ENCODE measurements at places on chromosomes 13 and 19.

DNA sequence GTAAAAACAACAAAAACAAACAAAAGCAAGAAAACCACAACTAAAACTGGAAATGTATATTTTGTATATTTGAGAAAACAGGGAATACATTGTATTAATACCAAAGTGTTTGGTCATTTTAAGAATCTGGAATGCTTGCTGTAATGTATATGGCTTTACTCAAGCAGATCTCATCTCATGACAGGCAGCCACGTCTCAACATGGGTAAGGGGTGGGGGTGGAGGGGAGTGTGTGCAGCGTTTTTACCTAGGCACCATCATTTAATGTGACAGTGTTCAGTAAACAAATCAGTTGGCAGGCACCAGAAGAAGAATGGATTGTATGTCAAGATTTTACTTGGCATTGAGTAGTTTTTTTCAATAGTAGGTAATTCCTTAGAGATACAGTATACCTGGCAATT is 17.1 kb downstream of the KLF5 start:
- H3K36me3 ChIP-seq: peaks cover 4% of the 10 kb centered on the region
- H3K4me3 ChIP-seq: no peak overlapping the region
- DNase-seq: no peak
- H3K27ac ChIP-seq: no peak overlapping the region

- no peaks in the 10 kb centered on the region for H3K27me3 ChIP-seq
- no peak overlapping the region for H3K27ac ChIP-seq
- DNase-seq: no peak
- no peak overlapping the region for H3K4me3 ChIP-seq
- H3K36me3 ChIP-seq: peaks cover 4% of the 10 kb centered on the region
Observed at GRCh38 chr13:100108913-100109507, 20.1 kb downstream of the PCCA start.

GRCh38 chr19:1086613-1087012 is 8.6 kb downstream of the POLR2E start:
- peaks cover 51% of the 10 kb centered on the region for H3K36me3 ChIP-seq
- peak overlapping the region; percentile 83 for H3K27ac ChIP-seq
- H3K4me1 ChIP-seq: peaks cover 77% of the 10 kb centered on the region
- no peak for DNase-seq
- peak overlapping the region; percentile 10 for H3K4me3 ChIP-seq

- H3K27ac ChIP-seq: no peak overlapping the region
- H3K36me3 ChIP-seq: peaks cover 36% of the 10 kb centered on the region
- no peaks in the 10 kb centered on the region for H3K27me3 ChIP-seq
- no peaks in the 10 kb centered on the region for H3K4me1 ChIP-seq
- H3K4me3 ChIP-seq: no peak overlapping the region
Observed at GRCh38 chr13:100645382-100645781, 29.2 kb downstream of the TMTC4 start.

DNA sequence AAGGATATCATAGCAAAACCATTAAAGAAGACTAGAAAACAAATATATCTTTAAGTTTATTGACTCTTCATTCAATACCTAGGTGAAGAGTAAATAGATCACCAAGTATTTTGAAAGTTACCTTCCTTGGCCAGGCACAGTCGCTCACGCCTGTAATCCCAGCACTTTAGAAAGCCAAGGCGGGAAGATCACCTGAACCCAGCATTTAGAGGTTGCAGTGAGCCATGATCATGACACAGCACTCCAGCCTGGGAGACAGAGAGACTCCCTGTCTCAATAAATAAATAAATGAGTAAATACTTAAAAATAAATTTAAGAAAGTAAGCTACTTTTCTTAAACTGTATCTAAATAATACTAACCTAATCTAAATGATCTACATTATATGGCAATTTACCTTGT is 8.9 kb upstream of the WBP4 start:
- H3K36me3 ChIP-seq: peaks cover 16% of the 10 kb centered on the region
- no peak overlapping the region for H3K4me3 ChIP-seq
- H3K27ac ChIP-seq: no peak overlapping the region
- peaks cover 41% of the 10 kb centered on the region for H3K4me1 ChIP-seq
- H3K27me3 ChIP-seq: no peaks in the 10 kb centered on the region
- DNase-seq: no peak

DNA sequence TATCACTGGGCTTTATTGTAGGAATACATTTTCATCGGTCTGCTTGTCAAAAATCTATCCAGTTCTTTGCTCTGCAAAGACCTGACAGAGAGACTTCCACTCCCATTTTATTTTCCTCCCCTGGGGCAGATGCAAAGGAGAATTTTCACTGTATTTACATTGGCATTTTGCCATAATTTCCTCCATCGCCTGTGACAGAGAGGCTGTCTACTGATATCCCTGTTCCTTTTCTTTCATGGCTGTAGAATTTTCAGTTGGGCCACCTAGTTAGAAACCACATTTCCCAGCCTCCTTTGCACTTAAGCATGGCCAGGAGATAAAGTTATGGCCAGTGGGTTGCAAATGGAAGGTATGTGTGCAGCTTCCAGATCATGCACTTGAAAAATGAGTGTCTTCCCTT is 89.3 kb downstream of the NUFIP1 start:
- no peak overlapping the region for H3K27ac ChIP-seq
- H3K4me1 ChIP-seq: no peaks in the 10 kb centered on the region
- no peak for DNase-seq
- no peak overlapping the region for H3K4me3 ChIP-seq
- no peaks in the 10 kb centered on the region for H3K36me3 ChIP-seq

DNA sequence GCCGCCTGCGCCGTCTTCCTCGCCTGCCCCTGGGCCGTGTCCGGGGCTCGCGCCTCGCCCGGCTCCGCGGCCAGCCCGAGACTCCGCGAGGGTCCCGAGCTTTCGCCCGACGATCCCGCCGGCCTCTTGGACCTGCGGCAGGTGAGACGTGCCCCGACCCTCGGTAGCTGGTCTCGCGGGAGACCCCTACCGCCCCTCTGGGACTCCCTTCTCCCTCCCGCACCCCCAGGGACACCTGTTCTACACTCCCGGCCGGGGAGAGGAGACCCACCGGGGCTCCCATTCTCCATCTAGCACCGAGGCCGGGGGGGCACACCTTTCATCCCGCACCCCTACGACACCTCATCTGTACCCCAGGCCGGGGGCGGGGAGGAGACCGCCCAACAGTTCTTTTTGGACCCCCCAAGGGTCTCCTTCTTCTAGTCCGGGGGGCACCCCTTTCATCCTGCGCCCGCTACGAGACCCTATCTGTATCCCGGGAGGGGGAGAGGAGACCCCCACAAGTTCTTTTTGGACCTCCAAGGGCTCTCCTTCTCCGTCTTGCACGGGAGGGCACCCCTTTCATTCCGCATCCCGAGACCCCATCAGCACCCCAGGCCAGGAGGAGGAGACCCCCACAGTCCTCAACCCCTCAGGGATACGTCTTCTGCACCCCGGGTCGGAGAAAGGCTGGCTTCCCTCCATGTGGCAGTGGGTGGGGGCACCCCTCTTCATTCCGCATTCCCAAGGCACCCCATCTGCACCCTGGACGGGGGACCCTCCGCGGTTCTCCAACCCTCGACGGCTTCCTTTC is 533 bp downstream of the TNFSF9 start:
- peak; percentile 28 for DNase-seq
- H3K27me3 ChIP-seq: peaks cover 28% of the 10 kb centered on the region
- H3K4me1 ChIP-seq: peaks cover 44% of the 10 kb centered on the region
- peak overlapping the region; percentile 68 for H3K4me3 ChIP-seq
- H3K36me3 ChIP-seq: peaks cover 9% of the 10 kb centered on the region

DNA sequence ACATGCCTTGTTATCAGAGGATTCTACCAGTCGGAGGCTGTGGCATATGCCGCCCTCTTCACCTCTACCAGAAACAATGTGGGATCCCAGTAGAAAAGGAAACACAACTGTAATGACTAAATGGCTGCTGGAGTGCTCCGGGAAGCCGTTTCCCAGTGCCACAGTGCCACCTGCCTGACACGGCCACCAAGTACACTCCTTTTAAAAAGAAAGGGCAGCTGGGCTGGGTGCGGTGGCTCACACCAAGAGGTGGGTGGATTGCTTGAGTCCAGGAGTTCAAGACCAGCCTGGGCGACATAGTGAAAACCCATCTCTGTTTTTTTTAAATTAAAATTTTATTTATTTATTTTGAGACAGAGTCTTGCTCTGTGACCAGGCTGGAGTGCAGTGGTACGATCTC is 67.3 kb downstream of the TRPM4 start:
- peaks cover 10% of the 10 kb centered on the region for H3K4me1 ChIP-seq
- peaks cover 8% of the 10 kb centered on the region for H3K27me3 ChIP-seq
- peak; percentile 59 for DNase-seq

- peaks cover 21% of the 10 kb centered on the region for H3K36me3 ChIP-seq
- H3K4me1 ChIP-seq: peaks cover 7% of the 10 kb centered on the region
- H3K27me3 ChIP-seq: no peaks in the 10 kb centered on the region
- H3K4me3 ChIP-seq: no peak overlapping the region
Observed at GRCh38 chr19:1393841-1394240, 7.5 kb downstream of the GAMT start.

GRCh38 chr13:75353781-75354193 is 128.2 kb downstream of the TBC1D4 start:
- H3K4me3 ChIP-seq: no peak overlapping the region
- H3K36me3 ChIP-seq: no peaks in the 10 kb centered on the region
- no peak for DNase-seq
- H3K27ac ChIP-seq: no peak overlapping the region
- H3K27me3 ChIP-seq: no peaks in the 10 kb centered on the region

- peaks cover 9% of the 10 kb centered on the region for H3K4me1 ChIP-seq
- H3K27me3 ChIP-seq: no peaks in the 10 kb centered on the region
- H3K27ac ChIP-seq: no peak overlapping the region
Observed at GRCh38 chr13:27578121-27579030, 42.0 kb downstream of the LNX2 start.

DNA sequence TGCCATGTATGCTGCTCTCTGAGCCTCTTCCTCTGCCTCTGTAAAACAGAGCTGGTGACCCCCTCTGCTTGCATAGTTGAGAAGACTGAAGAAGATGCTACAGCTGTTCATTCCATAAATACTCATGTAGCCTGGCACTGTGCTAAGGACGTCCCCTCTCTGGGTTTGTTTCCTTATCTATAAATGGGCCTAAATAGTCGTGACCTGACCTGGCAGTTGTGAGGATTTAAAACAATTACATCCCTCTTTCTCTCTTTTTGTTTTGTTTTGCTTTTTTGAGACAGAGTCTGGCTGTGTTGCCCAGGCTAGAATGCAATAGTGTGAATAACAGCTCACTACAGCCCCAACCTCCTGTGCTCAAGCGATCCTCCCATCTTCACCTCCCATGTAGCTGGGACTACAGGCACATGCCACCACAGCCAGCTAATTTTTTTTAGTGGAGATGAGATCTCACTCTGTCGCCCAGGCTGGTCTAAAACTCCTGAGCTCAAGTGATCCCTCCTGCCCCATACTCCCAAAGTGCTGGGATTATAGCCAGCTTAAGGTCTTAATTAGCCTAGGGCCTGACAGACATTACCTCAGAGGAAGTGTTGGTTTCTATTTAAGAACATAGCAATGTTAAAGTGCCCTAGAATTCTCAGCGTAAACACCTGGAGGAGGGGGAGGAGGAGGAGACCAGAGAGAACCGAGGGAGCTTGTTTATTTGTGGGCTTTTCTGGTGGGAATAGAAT is 4.6 kb downstream of the WDR62 start:
- no peak overlapping the region for H3K4me3 ChIP-seq
- H3K27ac ChIP-seq: peak overlapping the region; percentile 61
- DNase-seq: no peak
- H3K36me3 ChIP-seq: peaks cover 56% of the 10 kb centered on the region
- no peaks in the 10 kb centered on the region for H3K27me3 ChIP-seq
- H3K4me1 ChIP-seq: peaks cover 28% of the 10 kb centered on the region

DNA sequence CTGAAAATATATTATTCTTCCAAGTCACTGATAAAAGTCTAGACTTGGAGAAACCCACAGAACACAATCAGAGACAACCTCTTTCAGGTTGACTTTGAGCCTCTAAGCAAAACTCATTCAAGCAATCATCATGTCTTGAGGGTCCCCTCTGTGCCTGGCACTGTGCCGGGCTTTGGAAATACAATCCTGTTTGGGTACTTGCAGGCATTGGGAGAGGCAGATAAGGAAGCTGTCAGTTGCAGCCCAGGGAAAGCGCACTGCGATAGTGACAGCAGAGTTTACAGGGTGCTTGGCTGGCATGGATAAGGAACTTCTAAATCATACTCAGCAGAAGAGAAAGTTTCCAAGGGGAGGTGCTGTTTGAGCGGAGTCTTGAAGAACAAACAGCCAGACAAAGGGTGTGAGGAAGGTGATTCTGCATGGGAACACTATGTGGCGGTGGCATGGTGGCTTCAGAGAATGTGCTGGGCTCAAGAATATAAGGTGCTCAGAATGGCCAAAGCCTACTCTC is 9.1 kb downstream of the SERP2 start:
- no peaks in the 10 kb centered on the region for H3K36me3 ChIP-seq
- DNase-seq: no peak
- no peak overlapping the region for H3K4me3 ChIP-seq
- peaks cover 3% of the 10 kb centered on the region for H3K27me3 ChIP-seq
- H3K27ac ChIP-seq: no peak overlapping the region

DNA sequence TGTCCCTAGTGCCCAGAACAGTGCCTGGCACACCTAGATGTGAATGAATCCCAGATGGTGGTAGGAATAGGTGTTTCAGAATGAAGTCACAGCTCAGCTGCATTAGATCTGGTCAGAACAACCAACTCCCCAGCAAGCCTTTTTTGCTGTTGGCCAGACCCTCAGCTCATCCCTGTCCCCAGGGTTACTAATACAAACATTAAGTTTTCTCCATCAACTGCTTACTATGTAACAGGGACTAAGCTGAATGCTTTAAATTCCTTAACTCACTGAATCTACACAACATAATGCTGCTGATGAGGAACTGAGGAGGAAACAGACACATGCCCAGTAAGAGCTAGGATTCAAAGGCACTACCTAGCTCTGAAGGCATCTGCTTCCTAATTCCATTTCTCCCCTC is 18.8 kb downstream of the SMG9 start:
- H3K36me3 ChIP-seq: peaks cover 67% of the 10 kb centered on the region
- H3K27ac ChIP-seq: no peak overlapping the region
- no peaks in the 10 kb centered on the region for H3K27me3 ChIP-seq
- H3K4me3 ChIP-seq: no peak overlapping the region
- DNase-seq: no peak

- H3K36me3 ChIP-seq: no peaks in the 10 kb centered on the region
- no peak for DNase-seq
- H3K27me3 ChIP-seq: peaks cover 4% of the 10 kb centered on the region
- H3K4me1 ChIP-seq: no peaks in the 10 kb centered on the region
- H3K4me3 ChIP-seq: no peak overlapping the region
Observed at GRCh38 chr13:94950303-94950702, 238.0 kb upstream of the SOX21 start.

Measured in activated CD8-positive, alpha-beta T cell treated with anti-CD3 and anti-CD28 coated beads, Interleukin-2, amount 10 ng/mL, durations not matched to agents 7 days and 5 days (primary cell).